K562 (cell line): ENCODE measurements at places on chromosomes 3 and 15.

- no peak for DNase-seq
Measured at GRCh38 chr3:56928379-56929068, 126.8 kb upstream of the ARHGEF3 start.

DNA sequence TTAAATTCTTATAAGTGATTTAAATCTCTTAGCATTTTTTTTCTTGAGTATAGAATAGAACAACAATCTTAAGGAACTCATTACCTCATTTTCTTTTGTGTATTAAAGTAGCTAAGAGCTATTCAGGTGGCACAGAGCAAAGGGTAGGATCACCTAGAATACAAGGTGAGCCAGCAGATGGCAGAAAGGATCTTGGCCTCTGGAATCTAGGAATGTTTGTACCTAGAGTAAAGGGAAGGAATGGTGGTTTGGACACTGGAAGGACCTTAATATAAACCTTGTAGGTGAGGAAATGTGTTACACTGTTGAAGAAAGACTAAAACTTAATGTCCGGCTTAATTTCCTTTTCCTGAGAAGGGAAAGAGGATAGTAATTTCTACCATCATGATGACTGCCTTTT lies 89.0 kb downstream of the GHSR start:
- no peak for DNase-seq

- no peak for DNase-seq
Measured at GRCh38 chr3:14388201-14388600, 14.2 kb upstream of the SLC6A6 start.

DNA sequence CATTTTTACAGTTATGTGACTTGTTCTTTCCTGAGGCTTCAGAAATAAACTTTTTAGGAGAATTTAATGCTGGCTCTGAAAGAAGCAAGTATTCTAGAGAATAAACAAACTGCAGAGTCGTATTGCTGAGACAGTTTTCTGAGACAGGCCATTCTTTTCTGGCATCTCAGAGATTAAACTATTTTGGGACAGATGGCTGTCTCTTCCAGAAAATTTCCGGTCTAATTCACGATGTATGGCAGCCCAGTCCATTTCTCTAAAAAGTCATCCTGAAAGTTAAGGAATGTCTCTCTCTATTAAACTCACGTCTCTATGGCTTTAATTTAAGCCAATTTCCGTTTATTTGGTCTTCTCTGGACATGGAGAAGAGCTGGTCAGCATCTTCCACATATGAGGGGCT lies 208.6 kb downstream of the FEZF2 start:
- no peak for DNase-seq

DNA sequence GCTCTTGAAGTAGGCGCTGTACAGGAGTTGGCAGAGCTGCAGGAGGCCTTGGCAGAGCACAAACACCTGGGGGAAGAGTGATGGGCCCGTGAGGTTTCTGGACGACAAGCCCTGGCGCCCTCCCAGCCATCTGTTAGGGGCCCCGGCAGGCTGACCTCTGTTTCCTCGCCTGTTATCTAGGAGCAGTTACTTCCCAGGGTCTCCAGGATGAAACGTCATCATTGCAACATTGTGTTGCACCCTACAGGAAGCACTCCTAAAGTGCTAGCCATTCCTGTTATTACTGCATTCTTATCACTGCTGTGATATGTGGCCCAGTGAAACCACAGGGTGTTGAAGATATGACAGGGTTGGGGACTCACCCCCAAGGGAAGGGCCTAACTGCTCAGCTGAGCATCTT lies 50.2 kb downstream of the SLCO2A1 start:
- DNase-seq, result no peak

DNA sequence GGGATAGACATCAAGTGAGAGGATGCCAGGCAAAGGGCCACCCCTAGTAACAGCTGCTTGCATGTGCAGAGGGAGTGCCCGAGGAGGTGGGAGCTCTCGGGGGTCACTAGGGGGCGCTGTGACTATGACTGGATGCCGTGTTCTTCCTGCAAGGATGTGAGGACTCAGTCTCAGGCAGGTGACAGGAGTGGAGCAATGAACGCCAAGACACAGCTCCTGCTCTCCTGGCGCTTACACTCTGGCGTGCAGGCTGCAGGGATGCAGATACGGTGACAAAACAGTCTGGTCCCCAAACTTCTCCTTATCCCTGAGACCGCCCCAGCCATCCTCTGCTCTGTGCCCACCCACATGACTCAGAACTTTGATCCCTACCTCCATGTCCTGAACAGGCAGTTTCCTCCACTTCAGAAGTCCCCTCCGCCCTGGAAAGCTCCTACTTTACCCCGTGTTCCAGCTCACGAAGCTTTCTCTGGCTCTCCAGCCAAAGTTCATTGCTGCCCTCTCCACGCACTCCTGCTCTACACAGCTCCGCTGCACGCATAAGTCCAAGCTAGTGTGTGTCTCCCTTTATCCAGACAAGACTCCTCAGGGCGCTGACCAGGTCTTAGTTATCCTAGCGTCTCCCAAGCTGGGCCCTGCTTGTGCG lies 14.7 kb downstream of the RHOV start:
- DNase-seq, result peak; percentile 84

- DNase-seq, result no peak
Measured at GRCh38 chr3:33645060-33645647, 72.9 kb downstream of the CLASP2 start.

DNA sequence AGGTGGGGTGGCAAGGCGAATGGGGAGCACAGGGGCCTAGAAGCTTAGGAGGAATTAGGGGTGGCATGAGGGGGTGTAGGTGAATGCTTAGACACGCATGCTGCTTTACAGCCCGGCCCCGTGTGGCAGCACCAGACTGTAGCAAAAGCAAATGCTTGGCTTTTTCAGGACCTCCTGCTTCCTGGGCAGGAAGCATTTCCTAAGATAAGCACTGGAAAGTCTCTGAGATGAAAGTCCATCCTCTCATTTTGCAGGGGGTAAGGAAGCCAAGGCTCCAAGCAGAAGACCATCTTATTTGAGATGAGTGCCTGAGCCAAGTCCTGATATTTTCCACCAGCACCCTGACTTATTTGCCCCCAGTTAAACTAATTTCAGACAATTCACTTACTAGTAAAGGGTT lies 12.9 kb downstream of the SSUH2 start:
- no peak for DNase-seq

GRCh38 chr15:71565631-71566160 lies 244.7 kb upstream of the NR2E3 start:
- no peak for DNase-seq

GRCh38 chr3:172002512-172003078 lies 36.8 kb upstream of the FNDC3B start:
- no peak for DNase-seq

GRCh38 chr3:31873254-31873820 lies 107.7 kb downstream of the OSBPL10 start:
- no peak for DNase-seq

DNA sequence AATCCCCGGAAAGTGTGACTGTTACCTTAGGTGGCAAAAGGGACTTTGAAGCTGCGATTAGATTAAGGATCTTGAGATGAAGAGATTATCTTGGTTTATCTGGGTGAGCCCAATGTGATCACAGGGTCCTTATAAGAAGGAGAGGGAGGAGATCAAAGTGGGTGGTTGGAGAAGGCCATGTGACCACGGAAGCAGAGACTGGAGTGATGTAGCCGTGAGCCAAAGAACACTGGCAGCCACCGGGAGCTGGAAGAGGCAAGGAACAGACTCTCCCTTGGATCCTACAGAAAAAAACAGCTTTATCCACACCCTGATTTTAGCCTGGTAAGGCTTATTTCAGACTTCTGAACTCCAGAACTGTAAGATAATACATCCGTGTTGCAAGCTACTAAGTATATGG lies 29.9 kb downstream of the CRABP1 start:
- DNase-seq, result no peak

GRCh38 chr3:65636326-65636725 lies 402.4 kb downstream of the MAGI1 start:
- DNase-seq, result no peak

DNA sequence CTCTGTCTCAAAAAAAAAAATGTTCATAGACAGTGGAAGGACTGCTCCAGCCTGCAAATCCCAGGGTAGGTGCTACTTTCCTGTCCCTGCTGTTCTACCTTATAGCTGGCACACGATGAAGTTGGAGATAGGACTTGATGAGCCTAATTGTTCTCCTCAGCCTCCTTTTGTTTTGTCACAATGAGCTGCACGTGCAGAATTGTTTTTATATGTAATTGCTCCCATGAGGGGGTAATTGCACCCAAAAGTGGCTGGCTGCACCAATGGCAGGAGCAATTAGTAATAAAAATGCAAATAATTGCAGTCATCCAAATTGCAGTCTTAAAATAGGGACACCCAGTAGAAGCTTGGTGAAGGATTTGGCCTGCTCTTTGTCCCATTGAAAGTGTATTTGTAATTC lies 63.0 kb upstream of the PFN2 start:
- DNase-seq, result no peak

- DNase-seq, result no peak
Measured at GRCh38 chr15:73426323-73426994, 16.5 kb upstream of the REC114 start.

GRCh38 chr15:57216288-57216687 lies 160.0 kb upstream of the CGNL1 start:
- peak; percentile 47 for DNase-seq

- DNase-seq, result no peak
Measured at GRCh38 chr3:171878461-171879225, 35.5 kb downstream of the TMEM212 start.

DNA sequence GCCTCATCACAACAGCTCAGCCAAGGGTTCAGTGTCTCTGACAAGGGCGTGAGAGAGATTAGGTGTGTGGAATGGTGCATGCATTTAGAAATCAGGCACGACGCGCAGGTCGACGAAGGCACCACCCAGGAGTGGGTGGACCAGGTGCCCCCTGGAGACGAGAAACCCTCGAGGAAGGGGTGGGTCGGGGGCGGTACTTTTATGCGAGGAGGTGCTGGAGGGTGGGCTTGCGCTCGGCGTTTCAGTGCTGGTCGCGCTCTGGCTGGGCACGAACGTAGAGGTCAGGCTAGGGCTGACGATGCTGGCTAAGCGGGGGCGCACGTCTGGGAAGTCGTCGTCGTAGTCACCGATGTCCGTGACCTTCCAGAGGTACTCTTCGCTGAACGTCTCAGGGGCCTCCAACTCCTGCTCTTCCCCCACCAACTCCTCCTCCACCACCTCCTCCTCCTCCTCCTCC lies 393 bp downstream of the ERICH6 start:
- no peak for DNase-seq

DNA sequence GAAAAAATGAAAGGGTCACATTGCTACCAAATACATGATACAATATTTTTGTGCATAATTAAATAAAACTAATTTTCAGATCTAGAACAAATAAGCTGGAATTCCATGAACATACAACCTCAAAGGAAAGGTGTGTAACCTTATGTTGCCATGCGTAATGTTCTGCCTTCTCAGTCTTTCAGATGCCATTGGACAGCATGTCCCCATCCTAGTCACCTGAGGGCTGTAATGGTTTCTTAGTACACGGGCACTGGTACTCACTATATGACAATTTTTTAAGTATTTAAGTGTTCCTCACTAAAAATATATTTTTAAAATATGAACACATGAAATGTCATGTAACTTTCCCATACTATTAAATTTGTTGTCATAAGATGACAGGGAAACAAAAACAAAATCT lies 24.1 kb downstream of the NEK10 start:
- no peak for DNase-seq

DNA sequence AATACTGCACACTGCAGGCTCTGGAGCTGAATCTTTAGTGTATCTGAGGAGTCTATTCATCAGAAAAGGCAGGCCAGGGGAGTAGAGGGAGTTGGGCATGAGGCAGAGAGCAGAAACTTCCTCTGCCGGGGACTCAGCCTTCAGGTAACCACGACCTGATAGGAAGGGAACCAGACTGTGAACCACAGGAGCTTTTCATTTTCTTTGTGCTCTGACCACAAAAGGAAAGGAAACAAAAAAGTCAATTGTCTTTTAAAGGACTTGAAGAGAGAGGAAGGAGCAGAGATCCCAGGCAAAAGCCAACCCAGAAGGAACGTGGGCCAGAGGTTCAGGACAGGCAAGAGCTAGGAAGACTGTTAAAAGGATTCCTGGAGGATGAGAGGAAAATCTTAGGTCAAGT lies 573.3 kb downstream of the EPHB1 start:
- DNase-seq, result no peak

DNA sequence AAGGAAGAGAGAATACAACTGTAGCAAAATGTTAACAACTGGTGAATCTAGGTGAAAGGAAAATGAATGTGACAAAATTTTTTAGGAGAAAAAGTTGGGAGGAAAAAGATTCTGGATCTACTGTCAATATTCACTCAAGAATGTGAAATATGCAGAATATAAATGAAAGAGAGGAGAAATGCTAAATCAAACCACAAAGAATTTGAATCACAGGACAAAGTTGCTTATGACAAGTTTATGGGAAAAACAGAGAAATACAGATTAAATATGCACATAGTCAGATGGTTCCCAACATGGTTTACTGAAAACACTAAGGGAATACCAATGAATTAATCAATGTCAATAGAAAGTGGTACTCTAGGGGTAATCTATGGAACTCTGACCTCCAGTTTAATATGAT lies 27.6 kb downstream of the C3orf33 start:
- DNase-seq, result no peak

- no peak for DNase-seq
Measured at GRCh38 chr3:150308481-150309256, 99.4 kb upstream of the TSC22D2 start.

- peak; percentile 36 for DNase-seq
Measured at GRCh38 chr3:58009026-58009748, 965 bp downstream of the FLNB start.

DNA sequence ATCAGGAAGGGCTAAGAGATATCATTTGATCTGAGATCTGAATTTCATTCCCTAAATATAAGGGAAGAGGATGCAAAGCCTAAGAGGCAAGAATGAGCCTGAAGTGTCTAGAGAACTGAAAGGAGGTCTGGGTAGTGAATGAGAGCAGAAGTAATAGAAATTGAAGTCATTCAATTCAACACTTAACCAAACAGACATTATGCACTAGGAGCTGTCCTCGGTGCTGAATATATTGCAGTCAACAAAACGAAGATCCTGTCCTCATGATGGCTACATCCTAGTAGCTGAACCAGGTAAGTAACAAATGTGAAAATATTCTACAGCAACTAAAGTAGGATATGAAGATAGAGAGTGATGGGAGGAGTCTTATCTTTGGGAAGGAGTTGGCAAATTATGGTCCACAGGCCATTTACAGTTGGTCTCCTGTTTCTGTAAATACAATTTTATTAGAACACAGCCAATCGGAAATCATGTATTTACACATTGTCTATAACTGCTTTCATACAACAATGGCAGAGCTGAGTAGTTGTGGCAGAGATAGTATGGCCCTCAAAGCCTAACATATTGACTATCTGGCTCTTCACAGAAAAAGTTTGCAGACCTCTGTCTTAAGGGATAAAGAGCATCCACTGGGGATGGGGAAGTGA lies 192.9 kb upstream of the CADPS start:
- peak; percentile 10 for DNase-seq

DNA sequence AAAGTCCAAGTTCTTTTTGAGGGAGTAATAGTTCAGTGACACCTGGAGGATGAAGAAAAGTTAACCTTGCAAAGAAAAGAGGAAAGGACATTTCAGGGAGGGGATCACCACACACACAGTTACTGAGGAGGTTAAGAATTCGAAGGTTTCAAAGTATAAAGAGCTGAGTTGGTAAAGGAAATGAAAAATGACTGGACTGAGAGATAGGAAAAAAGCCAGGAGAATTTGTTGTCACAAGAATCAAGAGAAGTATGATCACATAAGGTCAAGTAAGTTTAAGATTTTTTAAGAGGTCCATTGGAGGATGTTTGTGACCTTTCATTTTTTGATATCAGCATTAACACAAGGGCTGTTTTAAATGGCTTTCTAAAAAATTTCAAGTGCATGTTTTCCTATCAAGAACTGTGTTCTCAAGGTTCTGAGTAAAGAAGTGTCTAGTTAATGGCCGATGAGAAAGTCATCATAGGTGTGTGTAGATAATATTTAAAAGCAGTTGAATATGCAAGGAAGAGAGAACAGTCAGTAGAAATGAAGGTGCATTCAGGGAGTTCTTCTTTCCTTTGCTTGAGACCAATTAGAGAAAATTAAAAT lies 189.2 kb upstream of the RBMS3 start:
- no peak for DNase-seq
